ENCODE measurements at places on chromosomes 13 and 19.

DNA sequence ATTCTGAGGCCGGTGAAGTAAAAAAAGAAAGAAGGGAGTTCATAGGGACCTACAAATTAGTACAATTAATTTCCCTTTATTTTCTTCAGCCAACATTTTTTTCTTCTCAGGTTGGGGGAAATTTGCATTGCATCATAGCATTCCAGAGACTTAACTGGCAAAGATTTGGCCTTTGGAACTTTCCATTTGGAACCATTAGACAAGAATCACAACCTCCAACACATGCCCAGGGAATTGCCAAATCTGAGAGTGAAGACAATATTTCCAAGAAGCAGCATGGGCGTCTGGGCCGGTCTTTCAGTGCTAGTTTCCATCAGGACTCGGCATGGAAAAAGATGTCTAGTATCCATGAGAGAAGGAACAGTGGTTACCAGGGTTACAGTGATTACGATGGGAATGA is 6.4 kb upstream of the ERCC5 start:
- peak; percentile 19 for DNase-seq

- DNase-seq = no peak
These were observed 28.5 kb downstream of the GARRE1 start for GRCh38 chr19:34282611-34283519.

GRCh38 chr13:110902370-110902769 is 12.5 kb downstream of the ANKRD10 start:
- no peak for DNase-seq

DNA sequence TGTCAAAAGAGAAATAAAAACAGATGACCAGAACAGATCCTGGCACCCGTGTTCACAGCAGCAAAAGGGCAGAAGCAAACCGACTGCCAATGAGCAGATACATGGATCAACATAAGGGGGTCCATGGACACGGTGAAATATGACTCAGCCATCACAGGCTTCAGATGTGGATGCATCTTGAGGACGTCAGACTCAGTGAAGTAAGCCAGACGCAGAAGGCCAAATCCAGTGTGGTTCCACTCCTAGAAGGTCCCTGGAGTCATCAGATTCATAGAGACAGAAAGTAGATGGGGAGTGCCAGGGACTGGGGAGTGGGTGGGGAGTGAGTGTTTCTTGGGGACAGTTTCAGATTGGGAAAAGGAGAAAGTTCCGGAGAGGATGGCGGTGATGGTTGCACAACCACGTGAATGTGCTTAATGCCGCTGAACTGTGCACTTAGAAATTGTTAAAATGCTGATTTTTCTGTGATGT is 28.8 kb upstream of the SEMA6B start:
- DNase-seq = peak; percentile 43

DNA sequence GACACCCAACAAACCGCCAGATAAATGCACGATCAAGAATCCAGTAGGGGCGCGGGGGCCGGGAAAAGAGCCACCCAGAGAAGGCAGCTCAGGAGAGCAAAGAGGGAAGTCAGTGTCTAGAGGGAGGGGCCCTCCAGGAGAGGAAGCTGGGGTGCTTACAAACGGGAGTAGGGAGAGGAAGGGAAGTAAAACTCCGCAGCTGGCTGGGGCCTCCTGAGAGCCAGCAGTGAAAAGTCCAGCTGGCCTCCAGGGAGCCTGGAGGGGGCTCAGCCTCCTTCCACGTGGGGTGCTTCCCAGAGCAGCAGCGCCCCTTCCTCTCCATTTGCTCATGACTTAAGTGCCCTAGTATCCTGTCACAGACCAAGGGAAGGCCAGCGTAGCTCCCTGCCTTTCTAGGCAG is 51.8 kb downstream of the TMED1 start:
- no peak for DNase-seq

GRCh38 chr19:33424181-33424580 is 50.7 kb downstream of the CEBPG start:
- no peak for DNase-seq

GRCh38 chr13:40665126-40666044 is 1.1 kb downstream of the FOXO1 start:
- DNase-seq = peak; percentile 16

DNA sequence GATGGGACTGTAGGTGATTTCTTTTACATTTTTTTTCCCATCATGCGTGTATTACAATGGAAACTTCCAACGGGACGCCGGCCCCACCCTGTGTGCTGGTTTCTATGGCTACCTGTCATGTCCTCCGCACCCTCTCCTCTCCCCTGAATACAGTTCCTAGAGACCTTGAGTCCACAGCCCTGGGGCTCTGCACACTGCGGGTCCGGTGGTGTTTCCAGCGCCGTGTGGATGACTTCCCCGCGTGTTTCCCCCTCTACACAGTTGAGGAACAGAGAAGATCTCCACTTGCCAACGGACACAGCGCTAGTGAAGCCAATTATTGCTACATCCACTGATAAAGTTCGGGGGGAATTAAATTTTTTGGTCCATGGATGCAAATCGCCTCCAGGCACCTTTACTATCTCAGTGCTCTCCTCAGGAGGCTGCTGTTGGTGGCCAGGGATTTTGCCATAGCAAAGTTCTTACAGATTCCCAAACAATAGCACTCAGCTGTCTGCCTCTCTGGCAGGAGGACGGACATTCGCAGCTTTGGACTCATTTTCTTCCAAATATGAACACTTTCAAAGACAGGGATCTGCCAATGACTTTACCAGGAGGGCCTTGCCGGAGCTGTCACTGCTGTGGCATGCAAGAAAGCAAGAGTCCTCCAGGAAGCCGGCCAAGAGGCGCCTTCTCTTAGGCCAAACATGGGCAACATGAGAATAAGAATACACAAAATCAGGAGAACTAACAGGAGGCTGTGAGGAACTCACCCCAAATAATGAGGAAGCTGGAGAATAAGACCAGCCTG is 39.3 kb upstream of the GAS6 start:
- peak; percentile 75 for DNase-seq

DNA sequence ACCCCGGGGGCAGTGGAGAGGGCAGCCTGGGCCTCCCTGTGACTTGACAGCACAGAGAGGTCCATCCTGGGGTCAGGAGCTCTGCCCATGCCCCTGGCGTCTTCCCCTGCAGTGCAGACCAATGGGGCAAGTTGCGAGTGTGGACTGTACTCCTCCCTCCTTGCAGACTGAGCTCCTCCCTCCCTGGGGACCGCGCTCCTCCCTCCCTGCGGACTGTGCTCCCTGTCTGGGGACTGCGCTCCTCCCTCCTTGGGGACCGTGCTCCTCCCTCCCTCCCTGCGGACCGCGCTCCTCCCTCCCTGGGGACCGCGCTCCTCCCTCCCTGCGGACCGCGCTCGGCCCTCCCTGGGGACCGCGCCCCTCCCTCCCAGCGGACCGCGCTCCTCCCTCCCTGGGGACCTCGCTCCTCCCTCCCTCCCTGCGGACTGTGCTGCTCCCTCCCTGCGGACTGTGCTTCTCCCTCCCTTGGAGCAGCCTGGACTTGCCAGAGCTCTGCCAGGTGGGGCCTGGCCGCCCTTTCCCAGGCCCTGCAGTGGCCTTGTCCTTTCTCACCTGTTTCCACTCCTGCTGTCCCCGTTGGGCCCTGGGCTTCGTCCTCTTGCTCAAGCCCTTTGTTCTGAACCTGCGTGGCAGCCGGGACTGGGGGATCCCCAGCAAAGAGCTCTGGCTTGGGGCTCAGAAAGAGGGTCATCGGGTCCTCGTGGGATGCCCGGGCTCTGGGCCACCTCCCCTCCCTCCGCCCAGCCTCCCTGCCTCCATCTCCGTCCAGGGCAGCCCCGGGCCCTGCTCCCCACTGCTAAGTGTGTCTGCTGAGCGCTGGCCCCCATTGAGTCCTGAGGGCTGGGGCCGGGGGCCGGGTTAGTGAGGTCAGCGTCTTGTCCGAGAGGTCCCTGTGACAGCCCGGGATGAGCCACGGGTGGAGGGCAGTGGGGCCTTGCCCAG is 6.8 kb downstream of the GAMT start:
- DNase-seq = no peak

- no peak for DNase-seq
These were observed 585.5 kb downstream of the KCTD12 start for GRCh38 chr13:76300688-76301087.

- DNase-seq = no peak
These were observed 210.4 kb upstream of the SOX1 start for GRCh38 chr13:111856571-111856970.

DNA sequence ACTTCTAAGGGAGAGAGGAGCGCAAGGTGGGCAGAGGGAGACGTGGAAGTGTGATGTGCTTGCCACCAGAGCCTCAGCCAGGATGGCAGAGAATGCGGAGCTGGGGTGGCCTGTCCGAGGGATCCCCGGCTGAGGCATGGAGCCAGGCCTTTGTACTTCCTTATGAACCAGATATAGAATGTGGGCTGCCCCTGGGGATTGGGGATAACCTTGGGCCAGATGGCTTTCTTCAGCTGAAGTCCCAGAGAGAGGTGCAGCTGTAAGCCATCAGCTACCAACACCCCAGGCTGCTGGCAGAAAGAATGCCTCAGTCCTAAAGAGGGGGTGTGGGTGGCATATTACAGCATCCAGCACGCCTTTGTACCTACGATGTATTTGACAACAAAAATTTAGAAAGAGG is 25.5 kb upstream of the FBXO17 start:
- no peak for DNase-seq

DNA sequence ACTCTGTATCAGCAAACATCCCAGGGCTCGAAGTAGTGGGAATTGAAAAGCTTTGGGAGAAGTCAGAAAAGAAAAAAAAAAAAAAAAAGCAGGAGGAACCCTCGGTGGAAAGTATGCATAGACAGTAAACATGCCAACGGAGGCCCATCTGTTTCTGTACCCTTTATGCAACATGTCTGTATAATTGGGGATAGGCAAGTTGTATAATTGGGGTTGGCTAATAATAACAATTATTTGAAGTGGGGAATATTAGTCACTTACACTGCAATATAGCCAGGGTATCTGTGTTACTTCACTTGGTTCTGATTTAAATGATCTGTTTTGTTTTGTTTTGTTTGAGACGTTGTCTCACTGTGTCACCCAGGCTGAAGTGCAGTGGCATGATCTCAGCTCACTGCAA is 12.1 kb upstream of the IGFL4 start:
- DNase-seq = no peak

GRCh38 chr19:35563207-35563829 is at the start of gene ATP4A:
Gene ATP4A (minus strand): TSS chr19:35563658. CDS start chr19:35563629, 29 bp downstream.
- DNase-seq = no peak

DNA sequence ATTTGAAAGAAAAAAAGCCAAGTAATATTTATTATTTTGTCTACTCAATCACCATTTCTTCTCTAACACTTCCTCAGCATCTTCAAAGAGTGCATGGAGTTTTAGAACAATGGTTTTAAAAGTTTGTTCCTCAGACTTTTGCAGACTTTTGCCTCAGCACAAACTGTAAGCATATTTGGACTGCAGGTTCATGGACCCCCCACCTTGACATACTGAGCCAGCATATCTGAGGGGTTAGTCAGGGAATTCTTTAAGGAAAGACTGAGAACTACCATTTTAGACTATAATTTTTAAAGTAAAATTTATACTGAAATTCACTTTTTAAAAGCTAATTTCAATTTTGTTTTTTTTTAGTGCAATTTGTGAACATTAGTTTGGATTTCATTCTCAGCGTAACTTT is 1676.8 kb upstream of the PCDH20 start:
- DNase-seq = peak; percentile 74

DNA sequence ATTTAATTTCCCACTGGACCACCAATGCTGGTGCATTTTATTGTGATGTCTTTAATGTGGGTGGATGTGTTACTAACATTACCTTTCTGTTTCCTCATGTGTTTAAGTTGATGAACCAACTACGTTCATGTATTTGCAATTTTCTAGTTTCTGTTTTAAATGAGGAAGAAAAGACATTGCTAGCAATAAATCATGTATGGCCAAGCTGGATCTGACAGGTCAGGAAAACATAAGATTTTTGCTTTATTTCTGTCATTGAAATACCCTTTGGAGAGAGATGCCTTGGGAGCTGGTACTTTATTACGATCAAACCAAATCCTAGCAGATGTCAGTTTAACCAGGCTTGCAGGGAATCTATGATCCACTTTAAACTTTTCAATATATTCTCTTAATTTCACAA is 553.2 kb downstream of the RFC3 start:
- no peak for DNase-seq

DNA sequence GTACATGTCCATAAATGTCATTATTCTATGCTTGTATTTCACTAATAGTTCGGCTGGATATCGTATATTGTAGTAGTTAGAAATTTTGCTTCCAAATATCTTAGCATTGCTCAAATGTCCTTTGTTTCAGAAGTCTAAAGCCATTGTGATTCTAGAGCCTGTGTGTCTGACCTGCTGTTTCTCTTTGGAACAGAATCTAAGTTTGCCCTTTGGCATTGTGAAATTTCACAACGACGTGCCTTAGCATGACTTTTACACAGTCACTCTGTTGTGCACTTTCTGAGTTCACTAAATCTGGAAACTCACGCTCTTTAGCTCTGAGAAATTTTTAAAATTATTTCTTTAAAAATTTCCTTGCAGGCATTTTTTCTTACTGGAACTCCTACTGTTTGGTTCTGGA is 152.2 kb downstream of the TBC1D4 start:
- no peak for DNase-seq

DNA sequence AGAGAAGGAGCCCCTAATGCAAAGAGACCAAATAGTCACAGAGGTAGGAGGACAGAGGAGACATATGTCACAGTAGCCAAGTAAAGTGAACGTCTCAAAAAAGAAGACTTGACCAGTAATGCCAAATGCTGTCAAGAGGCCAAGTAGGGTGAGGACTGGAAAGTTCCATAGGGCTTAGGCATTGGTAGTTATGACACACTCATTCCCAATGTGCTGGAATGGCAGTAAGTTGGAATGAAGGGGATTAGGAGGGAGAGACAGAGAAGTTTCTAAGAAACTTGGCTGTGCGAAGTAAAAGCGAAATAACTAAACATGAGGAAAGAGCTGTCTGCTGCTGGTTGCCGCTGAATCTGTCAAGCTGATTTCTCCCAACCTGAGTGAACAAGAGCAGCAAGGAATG is 14.9 kb upstream of the FRY start:
- peak; percentile 18 for DNase-seq

- no peak for DNase-seq
These were observed 88.8 kb downstream of the STARD13 start for GRCh38 chr13:33196767-33197166.

GRCh38 chr13:73832128-73832588 is 302.0 kb downstream of the KLF12 start:
- no peak for DNase-seq

DNA sequence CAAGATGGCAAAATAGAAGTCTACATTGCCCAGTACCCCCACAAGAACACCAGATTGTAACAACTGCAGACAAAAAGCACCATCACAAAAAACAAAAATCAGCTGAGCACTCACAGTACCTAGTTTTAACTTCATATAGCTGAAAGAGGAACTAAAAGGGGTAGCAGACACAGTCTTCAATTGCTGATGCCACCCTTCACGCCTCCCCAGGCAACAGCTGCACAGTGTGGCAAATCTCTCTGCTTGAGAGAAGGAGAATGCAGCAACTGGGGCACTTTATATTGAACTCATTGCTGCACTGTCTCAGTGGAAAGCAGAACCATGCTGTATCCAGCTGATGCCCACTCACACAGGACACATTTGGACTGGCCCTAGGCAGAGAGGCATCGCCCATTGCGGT is 2714.5 kb upstream of the PCDH20 start:
- no peak for DNase-seq

DNA sequence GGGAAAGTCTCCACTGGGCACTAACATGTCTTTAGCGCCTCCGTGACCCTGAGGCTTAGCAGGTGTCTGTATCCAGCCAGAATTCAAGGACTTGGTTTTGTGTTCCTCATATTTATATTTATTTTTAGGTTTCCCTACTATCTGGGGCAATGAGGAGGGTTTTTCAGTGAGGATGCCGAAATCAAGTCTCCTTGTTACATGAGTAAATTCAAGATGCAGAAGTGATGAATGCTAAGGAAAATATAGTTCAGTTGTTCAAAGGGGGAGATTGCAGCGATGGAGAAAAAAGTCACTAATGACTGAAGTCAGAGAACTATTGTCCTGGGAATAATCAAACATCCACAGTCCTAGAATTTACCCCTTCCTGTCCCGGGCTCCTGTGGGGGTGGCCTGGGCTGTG is 791 bp upstream of the ADGRE2 start:
- no peak for DNase-seq

All from fibroblast of skin of abdomen (primary cell).